ENCODE measurements at places on chromosomes 3 and 15.
A peak's percentile ranks its signal among the peaks of the same experiment; 100 is the strongest.

DNA sequence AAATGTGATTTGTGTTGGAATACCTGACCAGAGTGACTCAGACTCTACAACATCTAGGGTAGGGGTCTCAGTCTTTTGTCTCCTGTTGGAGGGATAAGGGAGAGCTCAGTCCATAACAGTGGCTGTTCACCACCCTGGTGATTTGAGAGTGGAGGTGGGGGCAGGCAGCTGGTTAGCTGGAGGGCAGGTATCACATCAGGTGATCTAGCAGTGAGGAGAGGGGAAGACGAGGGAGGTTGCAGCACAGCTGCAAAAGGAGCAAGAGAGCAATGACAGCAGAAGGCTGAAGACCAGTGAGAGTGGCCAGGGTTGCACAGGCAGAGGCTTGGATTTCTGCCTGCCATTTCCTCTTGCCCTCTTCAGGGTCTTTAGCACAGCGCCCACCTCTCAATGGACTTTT, 38.4 kb downstream of the PLCL2 start:
- DNase-seq: no peak

- DNase-seq: no peak
Measured at GRCh38 chr3:4528819-4529600, 35.9 kb downstream of the ITPR1 start.

DNA sequence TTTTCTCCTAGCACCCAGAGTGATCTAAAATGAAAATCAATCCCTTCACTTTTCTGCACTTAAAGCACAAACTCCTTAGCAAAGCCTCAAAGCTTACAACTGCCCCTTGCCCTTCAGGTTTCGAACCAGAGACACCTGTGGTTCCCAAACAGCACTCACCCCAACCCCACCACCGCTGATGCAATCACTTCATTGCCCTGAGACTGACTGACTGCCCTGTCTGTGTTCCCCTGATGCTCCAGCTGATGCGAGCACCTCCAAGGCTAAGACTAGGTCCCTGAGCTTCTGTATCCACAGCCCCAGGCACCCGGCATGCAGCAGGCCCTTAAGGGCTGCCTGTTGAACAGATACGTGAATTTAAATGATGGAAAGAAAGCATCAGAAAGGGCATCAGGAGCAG, 127.3 kb downstream of the ZNF621 start:
- no peak for DNase-seq

DNA sequence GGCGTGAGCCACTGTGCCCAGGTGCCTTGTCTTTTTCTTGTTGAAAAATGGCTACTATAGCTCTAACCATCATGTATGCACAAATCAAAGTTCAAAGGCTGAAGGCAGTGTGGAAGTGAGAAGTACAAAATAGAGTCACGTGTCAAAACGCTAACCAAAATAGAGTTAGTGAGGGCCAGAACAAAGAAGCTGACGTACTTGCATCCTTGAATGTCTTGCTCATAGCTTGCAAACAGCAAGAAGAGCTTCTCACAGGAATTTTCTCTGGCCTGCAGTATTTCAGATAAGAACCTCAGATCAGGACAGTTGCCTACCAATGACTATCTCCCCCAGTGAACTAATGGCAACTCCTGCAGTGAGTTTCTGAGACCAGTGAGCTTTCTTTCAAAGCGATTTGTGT, 713.5 kb downstream of the GRM7 start:
- DNase-seq: no peak

DNA sequence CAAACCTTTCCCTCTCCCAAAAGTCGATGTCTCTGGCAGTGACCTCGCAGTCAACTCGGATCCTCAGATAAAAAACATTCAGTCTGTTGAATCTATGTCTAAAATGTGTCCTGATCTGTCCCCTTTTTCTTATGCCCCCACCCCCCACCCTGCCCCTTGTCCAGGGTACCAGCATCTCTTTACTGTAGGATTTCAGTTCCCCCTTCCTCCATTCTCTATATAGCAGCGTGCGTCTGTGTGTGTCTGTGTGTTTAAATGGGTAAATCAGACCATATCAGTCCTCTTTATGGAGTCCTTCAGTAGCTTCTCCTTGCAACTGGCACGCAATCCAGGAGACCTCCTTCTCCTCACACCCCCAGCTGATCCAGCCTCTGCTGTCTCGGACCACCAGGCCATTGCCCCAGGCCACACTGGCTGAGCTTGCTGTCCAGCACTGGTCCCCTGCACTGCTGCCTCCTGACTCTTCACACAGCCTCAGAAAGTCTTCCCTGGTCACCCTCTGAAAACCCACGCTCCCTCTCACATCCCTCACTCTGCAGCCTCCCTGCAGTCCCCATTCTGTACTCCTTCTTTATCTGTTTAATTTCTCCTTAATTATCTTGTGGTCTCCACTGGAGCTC, 1.5 kb downstream of the LRRK1 start:
- no peak for DNase-seq

- no peak for DNase-seq
Measured at GRCh38 chr3:66609660-66610561, 109.1 kb upstream of the LRIG1 start.

DNA sequence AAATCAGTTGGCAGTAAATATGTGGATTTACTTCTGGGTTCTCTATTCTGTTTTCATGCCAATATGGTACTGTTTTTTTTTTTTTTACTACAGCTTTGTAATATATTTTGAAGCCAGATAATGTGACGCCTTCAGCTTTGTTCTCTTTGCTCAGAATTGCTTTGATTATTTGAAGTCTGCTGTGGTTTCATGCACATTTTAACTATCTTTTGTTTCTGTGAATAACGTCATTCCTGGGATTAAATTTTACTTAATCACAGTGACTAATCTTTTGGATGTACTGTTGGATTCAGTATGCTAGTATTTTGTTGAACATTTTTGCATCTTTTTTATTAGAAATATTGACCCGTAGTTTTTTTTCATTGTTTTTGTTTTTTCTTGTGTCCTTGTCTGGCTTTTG, 576.5 kb downstream of the ZNF385D start:
- peak; percentile 4 for DNase-seq

GRCh38 chr3:61223451-61223850, 27.8 kb downstream of the FHIT start:
- DNase-seq: no peak

DNA sequence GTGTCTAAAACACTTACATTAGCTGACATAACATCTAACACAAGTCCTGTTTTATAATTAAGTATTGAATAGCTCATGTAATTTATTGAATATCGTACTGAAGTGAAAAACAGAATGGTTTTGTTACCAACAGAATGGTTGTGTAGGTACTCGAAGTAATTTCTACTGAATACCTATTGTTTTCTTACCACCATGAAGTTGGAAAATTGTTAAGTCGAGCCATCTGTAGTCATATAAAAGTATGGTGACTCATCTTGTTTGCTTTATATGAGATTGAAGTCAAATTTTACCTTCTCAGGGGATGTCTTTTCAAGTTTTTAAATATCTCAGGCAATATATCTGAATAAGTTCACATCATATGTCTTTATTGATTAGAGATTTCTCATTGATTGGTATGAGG, 37.6 kb downstream of the PIAS1 start:
- no peak for DNase-seq

DNA sequence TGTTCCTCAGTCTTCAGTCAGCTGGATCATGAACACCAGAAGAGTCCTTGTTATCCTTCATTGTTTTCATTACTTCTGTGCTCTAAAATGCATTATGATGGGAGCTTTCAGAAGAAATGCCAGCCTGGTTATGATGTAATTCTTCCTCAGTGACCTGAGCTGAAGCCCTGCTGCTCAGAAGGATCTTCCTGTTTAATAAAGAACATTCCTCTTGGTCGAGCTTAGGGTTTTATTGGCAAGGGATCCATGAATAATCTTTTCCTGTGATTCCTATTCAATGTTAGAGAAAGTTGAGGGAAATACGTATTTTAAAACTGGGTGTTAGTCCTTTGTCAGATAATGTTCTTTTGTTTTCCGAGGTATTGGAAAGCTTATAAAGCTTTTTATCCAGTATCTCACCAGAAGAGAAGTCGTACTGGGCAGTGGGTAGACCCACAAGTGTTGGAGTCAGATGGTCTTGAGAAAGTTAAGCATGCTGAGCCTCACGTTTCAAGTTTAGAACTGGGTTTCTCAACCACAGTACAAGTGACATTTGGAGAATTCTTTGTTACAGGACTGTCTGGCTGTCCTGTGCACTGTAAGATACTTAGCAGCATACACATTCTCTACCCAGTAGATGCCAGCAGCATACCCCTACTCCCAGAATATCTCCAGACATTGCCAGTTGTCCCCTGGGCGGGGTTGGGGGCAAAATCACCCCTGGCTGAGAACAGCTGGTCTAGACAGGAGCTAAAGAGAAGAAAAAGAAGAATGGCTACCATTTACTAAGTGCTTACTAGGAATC, 212.3 kb upstream of the BHLHE40 start:
- no peak for DNase-seq

DNA sequence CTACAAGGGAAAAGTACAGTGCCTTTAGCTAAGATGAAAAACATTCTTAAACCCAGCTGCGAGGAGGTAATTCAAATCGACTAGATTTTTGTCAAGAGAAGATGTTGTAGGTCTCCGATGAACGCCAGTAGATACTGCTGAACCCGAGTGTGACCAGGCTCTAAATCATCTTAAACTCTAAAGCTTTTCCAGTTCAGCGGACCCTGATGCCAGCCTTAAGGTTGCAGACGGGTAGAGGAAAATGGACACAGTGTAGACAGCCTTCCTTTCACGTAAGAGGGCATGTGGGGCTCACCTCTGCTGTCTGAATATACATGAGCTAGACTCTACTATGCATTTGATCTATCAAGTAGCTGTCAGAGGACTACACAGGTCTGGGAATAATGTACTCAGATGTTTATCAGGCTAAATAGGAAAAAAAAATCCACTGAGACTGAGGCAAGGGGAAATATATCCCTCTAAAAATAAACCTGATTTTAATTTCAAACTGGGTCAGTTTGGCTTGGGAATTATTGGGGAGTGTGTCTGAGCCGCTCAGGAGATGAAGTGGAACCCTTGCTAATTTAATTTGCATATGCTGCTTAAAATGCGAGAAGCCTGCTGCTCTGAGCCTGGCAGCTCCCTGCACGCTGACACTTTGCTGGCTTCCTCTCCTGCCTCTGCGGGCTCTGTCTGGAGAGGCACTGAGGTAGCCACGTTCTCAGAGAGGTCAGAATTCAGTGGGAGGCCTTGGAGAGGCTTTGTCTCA, 151.9 kb downstream of the CADPS start:
- DNase-seq: no peak

DNA sequence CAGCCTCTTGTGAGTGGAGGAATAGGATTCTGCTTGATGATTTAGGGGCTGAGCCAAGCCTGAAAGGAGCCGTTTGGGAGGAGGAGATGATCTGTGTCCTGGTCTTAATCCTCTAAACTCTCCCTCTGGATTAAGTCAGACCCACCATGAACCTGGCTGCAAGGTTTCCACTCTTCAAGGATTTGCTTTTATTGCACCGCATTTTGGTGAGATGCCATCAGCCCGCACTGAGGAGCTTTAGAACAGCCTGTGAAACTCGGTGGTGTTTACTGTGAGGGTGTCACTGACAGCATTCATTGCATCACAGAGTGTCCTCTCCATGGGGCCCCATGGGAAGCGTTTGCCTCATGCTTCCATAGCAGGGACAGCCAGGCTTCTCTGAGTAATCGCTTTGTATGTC, 59.2 kb downstream of the EPHB1 start:
- DNase-seq: no peak

DNA sequence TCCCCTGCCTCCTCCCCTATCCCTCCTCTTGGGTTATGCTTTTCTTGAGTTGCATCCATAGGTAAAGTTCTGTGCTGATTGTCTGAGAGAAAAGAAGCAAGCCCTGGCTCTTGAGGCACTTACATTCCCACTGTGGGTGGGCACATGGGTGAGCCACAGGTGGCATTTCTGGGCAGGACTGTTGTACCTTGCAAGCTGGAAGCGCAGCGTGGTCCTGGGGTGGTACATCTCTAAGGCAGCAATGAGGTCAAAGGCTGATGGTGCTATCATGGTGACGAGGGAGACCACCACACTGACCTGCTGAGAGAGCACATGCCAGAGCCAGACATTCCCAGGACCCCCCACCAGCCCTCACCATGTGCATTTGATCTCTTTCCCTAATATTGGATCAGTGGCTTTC, 24.7 kb downstream of the TMC3 start:
- DNase-seq: no peak

DNA sequence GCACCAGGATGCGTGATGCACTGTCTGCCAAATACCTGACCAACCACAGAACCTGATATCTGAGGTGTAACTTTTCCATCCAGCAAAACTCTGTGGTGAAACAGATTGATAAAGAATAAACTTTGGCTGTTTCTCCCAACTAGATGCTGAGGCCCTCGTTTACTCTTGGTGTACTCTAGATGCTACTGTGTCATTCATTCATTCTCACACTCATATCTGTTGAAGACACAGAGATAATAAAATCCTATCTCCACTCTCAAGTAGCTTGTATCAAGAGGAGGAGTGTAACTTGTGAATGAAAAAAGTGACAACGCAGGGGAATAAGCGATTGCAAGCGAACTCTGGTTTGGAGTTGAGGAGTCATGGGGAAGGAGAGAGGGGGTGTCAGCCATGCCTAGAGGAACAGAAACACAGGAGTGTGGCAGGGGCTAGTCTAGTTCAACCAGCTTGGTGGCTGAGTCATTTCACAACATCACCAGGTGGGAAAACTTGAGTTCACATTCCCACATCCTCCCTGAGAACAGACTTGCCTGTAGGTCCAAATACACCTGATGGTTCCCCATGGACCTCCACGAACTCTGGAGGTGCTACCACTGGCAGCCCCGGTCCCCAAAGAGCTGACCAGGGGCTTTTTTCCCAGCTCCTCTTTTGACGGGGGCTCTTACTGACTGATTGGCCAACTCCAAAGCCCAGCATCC, 73.3 kb upstream of the SNRK start:
- no peak for DNase-seq
